ENCODE measurements at places on chromosomes 7 and 10. TPM values are rescaled to one million over a fixed set of nuclear protein-coding genes. Genes with fewer than 3 reads are reported as not detected.

Gene CTBP2
- 145 TPM for total RNA-seq

Gene SEMA4G
- 8.0 TPM for total RNA-seq

Gene ACTL6B
- not detected for total RNA-seq

Gene TAS2R3
- 0.74 TPM for total RNA-seq

Gene CPA4
- total RNA-seq, result not detected

Gene CALY
- total RNA-seq, result not detected

Gene GPR146
- total RNA-seq, result 8.1 TPM

Gene SPDYE6
- not detected for total RNA-seq

Gene ZFAND2A
- 36.0 TPM for total RNA-seq

Gene ASB13
- total RNA-seq, result 22.5 TPM

Gene EEPD1
- 12.6 TPM for total RNA-seq

Gene HDAC9
- total RNA-seq, result 1.2 TPM

Gene SEMA3D
- total RNA-seq, result 1.8 TPM

Gene WNT8B
- total RNA-seq, result not detected

Gene CABCOCO1
- 0.28 TPM for total RNA-seq

Gene CARD11
- total RNA-seq, result 3.9 TPM

Gene WIPF3
- 1.5 TPM for total RNA-seq

Gene NUTM2D
- total RNA-seq, result 16.1 TPM

Gene GNAT3
- total RNA-seq, result not detected

Gene CCNJ
- 67.1 TPM for total RNA-seq

Gene GIGYF1
- 70.6 TPM for total RNA-seq

Gene ARHGAP12
- 39.0 TPM for total RNA-seq

Gene COL1A2
- 169 TPM for total RNA-seq

Gene ASIC3
- 3.4 TPM for total RNA-seq

Gene GLI3
- total RNA-seq, result 24.9 TPM

Gene GTPBP4
- 46.2 TPM for total RNA-seq

Gene TCF7L2
- 49.3 TPM for total RNA-seq

Gene GSTO2
- 5.9 TPM for total RNA-seq

Gene CHST15
- total RNA-seq, result 148 TPM

Gene PRPF18
- 19.7 TPM for total RNA-seq

Gene PTPRN2
- 0.18 TPM for total RNA-seq

Gene CADPS2
- total RNA-seq, result 27.8 TPM

Gene EPHB4
- 288 TPM for total RNA-seq

Gene GARS1
- total RNA-seq, result 91.3 TPM

Gene ACSL5
- total RNA-seq, result 0.64 TPM

Gene PDE6C
- total RNA-seq, result not detected

All from endothelial cell (in vitro differentiated cells).